Subcutaneous adipose tissue (tissue), 4 donors: ENCODE measurements at places on chromosomes 7 and 10. TPM values are rescaled to one million over a fixed set of nuclear protein-coding genes. Genes with fewer than 3 reads are reported as not detected.

HMX3 gene
- total RNA-seq, result not detected

FAM25G gene
- not detected for total RNA-seq

PROSER2 gene
- total RNA-seq, result 3.4 TPM

CALN1 gene
- total RNA-seq, result 0.22 TPM

GJD4 gene
- total RNA-seq, result not detected

SFTPA1 gene
- not detected for total RNA-seq

RNF148 gene
- total RNA-seq, result 2.6 TPM

MTPN gene
- 129 TPM for total RNA-seq

SAMD9L gene
- 10.6 TPM for total RNA-seq

RBM20 gene
- 6.0 TPM for total RNA-seq

FAM3C gene
- 29.6 TPM for total RNA-seq

MBL2 gene
- not detected for total RNA-seq

WEE2 gene
- total RNA-seq, result not detected

TMEM176B gene
- 11.3 TPM for total RNA-seq

GDF2 gene
- not detected for total RNA-seq

GFRA1 gene
- total RNA-seq, result 59.9 TPM
